ENCODE measurements at places on chromosomes 7 and 10. TPM values are rescaled to one million over a fixed set of nuclear protein-coding genes. Genes with fewer than 3 reads are reported as not detected.

The ENKUR gene
- 1.1 TPM for total RNA-seq

The GLRX3 gene
- total RNA-seq = 46.5 TPM

The HKDC1 gene
- total RNA-seq = 1.2 TPM

The ATRNL1 gene
- total RNA-seq = 116 TPM

The LRGUK gene
- 0.56 TPM for total RNA-seq

The LBX1 gene
- total RNA-seq = not detected

The PHKG1 gene
- 1.0 TPM for total RNA-seq

The JCAD gene
- 18.3 TPM for total RNA-seq

The RAMP3 gene
- 26.0 TPM for total RNA-seq

The LRRC17 gene
- total RNA-seq = 64.3 TPM

- no peak for DNase-seq
Observed at GRCh38 chr10:95391581-95392216, 100.9 kb upstream of the PDLIM1 start.

DNA sequence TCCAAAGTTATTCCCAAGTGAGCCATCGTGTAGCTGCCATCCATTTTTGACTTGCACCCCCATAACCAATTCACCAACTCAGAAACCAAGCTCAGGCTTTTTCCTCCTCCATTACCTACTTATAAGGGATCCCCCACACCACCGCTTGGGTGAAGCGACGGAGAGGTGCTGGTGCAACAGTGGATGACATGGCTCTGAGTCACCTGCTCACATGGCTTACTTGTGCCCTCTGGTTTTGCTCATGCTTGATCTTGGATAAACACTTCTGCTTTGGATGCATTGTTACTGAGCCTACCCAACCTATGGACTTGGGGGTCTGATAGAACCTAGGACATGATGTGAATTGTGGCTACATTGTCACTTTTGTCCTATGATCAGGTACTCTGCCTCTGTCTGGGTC is 12.0 kb upstream of the AKR1B1 start:
- DNase-seq = no peak

GRCh38 chr7:71220210-71220695 is 88.3 kb downstream of the GALNT17 start:
- DNase-seq = peak; percentile 71

GRCh38 chr10:11176746-11177145 is 159.1 kb downstream of the CELF2 start:
- DNase-seq = no peak

DNA sequence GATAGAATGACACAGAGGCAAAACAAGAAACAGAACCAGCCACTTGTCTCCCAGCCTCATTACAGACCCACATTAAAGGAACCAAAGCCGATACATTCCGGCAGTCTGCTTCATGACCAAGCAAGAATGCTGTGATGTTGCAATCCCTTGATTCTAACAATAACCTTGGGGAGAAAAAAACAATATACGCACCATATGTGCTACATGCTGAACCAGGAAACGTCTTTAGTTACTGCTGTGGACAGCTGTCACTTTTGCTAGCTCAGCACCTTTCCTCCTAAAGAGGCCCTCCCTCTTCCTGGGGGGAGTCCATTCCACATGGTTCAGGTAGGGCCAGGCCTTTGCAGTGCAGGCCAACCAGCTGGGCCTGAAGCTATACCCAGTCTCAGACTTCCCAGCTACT is 79.1 kb downstream of the PRTFDC1 start:
- peak; percentile 35 for DNase-seq

DNA sequence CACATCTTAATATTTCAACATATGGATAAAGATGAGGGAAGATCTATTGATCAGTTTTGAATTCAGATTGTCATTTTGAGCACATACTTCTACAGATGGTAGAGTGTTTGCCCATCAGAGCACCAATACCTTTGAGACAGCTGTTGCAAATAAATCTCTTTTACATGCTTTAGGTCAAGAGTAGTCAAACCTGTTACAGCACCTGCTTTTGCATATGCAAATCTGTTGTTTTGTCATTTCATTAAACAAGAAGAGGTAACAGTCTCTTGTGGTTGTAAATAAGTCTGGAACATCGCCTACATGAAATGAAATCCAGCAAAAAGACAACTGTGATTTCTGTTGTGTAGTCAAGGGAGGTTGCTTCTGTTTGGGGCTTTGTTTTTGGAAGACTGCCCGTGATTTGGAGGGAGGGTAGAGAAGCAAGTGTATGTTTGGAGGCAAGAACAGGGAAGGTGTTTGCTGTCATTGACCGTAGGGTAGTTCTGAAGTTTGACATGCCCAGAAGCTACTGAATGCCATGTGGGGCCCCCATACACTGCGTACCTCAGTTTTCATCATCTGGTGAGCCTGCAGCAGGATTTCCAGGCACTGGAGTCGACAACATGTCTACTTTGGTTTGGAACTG is 233.6 kb upstream of the PPP1R3A start:
- no peak for DNase-seq

GRCh38 chr10:30591249-30591670 is 38.3 kb downstream of the LYZL2 start:
- DNase-seq = no peak

GRCh38 chr7:16356301-16356958 is 64.9 kb downstream of the CRPPA start:
- no peak for DNase-seq

DNA sequence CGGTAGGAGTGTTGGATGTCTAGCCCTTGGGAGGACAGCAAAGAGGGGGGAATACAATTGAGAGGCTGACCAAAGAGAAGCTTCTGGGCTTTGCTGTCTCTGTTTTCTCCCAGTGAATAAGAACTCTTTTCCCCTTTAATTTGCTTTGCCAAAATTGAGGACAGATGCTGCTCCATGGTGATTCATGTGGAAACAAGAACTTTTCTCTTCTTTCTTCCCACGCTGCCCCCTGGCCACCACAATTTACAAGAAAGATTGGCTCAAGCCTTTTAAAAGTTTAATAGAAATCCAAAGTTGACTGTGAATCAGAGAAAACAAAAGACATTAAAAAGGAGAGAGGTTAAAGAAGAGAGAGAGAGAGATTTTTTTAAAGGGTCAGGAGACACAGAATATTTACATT is 49.0 kb downstream of the PRR15 start:
- no peak for DNase-seq

DNA sequence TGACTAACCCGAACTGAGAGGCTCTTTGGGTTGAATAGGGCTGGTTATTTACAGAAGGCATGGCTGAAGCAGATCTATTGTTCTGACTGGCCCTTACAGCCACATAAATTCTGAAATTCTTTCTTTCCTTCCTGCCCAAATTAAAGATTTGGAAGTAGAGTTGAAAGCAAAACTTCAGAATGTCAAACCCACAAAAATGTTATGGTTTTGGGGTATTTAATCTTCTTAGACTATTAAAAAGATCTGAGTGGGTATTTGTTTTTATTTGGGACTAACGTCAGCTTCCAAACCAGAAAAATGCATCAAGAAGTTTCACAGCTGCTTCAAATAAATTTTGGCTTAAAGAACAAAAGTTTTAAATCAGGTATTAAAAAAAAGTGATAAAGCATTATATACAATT is 124.5 kb downstream of the AHR start:
- no peak for DNase-seq

GRCh38 chr10:35058134-35058533 is 32.0 kb downstream of the CUL2 start:
- DNase-seq = no peak

DNA sequence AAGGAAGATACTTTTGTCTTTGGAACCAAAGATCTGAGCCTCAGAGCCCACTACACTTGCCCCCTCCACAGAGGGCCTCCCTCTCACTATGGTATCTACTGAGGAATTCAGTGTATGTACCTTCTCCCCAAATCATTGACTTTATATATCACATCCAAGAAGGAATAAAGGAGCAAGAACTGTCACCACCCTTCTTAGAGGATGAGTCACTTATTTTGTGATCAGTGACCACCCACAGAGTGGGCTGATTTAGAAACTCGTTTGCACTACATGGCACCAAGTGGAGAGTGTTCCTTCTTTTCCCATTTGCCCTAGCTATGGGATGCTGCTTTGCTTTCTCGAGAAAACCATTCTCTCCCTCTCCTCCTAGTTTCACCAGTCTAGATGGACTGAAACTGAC is 5.7 kb downstream of the TMEM243 start:
- no peak for DNase-seq
